ENCODE measurements at places on chromosomes 1 and 21. TPM values are rescaled to one million over a fixed set of nuclear protein-coding genes. Genes with fewer than 3 reads are reported as not detected.

FCGR3A gene
- total RNA-seq: not detected

GRCh38 chr1:94970783-94971182, 43.9 kb upstream of the CNN3 start:
- no peak for DNase-seq

DNA sequence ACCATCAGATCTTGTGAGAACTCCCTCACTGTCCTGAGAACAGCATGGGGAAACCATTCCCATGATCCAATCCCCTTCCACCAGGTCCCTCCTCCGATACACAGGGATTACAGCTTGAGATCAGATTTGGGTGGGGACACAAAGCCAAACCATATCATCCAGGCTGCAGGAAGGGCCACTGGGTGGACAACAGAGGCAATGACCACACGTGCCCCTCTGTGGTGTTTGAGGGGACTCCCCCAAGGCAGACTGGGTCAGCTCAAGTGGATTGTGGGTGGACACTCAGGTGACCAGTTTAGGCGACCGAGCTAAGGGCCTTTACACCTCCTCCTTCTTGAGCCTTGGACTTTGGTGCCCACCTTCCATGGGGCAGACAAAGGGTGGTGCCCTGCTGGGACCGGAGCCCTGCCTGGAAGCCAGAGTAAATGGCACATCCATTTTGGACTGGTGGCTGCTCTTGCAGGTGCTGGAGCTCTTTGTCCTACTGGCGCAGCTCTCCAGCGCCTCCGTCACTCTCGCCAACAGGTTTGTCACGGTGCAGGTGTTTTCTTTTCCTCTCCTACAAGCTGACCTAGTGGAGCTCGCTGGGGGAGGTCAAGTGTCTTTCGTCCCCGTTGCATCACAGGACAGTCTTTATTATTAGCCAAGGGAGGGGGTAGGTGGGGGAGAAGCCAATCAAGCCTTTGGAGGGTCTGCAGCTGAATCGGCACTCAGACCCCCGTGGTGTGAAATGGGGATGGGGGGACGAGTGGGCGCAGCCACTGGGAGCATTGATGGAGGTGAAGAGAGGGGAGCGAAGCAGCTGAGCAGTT, 37.6 kb downstream of the CRYAA start:
- no peak for DNase-seq

PLA2G2D gene
- not detected for total RNA-seq

DNA sequence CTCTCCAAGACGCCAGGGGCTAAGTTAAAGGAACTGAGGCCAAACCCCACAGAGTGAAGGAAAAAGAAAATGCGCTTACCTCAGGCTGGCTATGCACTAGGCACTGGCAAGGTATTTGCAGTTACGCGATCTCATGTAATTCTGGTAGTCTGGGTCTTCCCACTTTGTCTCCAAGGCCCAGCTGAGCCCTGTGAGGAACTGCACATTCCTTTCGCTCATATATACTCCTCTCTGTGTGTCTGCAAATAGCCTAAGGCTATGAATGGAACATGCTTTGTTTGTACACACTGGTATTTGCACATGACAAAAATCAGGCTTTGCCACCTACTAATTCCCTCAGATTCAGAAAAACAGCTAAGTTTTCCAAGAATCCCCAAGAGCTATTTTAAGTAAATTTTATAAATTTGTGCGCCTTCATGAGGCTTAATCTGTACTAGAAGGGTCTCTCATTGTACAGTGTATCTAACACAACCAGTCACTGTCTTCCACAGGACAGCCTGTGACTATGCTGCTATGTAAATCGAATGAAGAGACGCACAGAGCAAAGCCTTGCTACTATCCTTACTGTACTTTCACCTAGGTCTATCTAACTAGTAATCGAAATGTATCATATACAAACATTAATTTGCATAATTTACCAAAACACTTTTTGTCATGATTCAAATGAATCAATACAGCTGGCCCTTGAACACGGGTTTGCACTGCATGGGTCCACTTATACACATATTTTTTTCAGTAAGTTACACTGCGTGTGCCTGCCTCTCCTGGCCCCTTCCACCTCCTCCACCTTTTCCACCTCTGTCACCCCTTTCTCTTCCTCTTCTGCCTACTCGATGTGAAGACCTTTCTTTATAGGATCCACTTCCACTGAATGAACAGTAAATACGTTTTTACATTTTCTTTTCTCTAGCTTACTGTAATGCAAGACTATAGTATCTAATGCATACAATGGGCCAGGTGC, 87.0 kb downstream of the SIPA1L2 start:
- DNase-seq: no peak

DPT gene
- total RNA-seq: 30.2 TPM

GRCh38 chr1:167517535-167518330, 596 bp downstream of the CD247 start:
- no peak for DNase-seq

GRCh38 chr1:50796272-50796671, 163.8 kb downstream of the FAF1 start:
- no peak for DNase-seq

SPRR3 gene
- total RNA-seq: not detected

DNA sequence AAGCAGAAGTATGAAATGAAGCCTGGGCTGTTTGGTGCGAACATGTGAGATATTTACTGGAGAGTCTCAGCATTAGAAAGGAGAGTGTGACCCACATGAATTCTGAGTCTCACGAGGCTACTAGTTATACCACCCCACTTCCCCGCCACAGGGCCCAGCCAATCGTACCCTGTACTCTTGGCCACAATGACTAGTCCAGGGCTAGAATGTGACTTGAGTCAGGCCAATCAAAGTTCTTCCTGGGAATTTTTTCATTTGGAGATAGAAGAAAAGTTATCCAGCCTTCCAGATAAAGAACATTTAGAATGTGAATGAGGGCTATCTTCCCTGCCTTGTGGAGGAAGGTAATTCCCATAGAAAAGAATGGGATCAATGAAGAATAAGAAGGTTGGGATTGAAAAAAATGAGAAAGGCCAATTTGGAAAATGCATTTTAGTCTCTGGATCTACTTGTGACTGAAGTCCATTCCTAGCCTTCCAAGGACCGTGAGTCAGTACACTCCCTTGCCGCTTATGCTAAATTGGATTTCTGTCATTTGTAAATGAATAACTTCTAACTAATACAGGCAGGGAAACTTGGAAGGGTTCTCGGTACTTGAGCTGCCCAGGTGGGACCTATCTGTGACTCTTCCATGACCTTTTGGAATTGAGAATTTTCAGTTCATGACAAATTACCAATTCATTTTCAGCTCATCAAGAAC, 12.3 kb upstream of the RIMKLA start:
- DNase-seq: no peak

- DNase-seq: no peak
Observed at GRCh38 chr21:15282665-15283064, 217.9 kb upstream of the NRIP1 start.

DNA sequence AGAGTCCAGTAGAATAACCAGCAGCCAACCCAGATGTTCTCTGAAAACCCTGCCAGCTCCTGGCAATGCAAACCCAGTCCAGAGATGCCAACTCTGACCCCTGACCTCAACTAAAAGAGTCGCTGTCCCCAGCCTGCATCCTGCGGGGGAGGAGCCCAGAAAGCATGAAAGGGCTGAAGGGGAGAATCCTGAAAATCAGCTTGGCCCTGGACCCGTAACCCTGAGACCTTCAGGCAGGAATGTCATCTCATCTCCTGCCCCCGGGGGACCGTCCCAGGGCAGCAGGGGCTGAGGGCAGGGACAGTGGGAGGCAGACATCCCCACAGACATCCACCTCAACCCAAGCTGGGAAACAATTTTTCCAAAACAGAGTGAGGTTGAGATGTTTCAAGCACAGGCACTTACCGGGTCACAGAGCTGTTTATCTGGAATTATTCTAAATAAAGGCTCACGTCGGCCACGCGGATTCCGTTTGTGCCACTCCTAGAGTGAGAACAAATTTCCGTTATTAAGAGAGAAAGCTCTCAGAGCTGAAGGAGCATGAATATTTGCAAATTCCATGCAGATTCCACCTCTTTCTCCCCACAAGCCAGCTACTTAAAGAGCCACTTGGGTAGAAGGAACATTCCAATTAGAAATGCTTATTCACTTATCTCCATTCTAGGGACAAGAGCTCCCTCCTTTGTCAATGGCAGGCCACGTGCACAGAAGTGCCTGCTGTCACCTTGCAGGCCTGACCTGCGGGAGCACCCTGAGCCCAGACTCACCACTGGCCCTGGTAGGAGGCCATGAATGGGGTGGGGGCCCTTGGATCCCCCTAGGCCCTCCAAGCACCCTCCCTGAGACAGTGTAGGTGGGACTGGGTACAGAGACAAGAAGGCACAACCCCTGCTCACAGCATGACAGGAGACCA, 240.1 kb downstream of the NPHP4 start:
- no peak for DNase-seq

SLC22A15 gene
- 8.3 TPM for total RNA-seq

DNA sequence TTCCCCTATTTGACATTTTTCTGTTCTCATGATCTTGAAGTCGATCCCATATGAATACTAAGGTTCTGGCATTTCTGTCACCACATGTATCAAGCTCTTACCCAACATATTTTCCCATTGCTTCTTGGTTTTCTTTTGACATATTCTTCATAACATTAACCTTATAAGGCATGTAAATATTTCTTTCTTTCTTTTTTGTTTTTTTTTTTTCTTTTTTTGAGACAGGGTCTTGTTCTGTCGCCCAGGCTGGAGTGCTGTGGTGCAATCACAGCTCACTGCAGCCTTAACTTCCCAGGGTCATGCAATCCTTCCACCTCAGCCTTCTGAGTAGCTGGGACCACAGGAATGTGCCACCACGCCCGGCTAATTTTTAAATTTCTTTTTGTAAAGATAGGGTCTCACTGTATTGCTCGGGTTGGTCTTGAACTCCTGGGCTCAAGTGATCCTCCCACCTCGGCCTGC, 33.1 kb upstream of the ERRFI1 start:
- no peak for DNase-seq

GRCh38 chr21:39184050-39184980, 1.1 kb upstream of the PSMG1 start:
- DNase-seq: no peak

DNA sequence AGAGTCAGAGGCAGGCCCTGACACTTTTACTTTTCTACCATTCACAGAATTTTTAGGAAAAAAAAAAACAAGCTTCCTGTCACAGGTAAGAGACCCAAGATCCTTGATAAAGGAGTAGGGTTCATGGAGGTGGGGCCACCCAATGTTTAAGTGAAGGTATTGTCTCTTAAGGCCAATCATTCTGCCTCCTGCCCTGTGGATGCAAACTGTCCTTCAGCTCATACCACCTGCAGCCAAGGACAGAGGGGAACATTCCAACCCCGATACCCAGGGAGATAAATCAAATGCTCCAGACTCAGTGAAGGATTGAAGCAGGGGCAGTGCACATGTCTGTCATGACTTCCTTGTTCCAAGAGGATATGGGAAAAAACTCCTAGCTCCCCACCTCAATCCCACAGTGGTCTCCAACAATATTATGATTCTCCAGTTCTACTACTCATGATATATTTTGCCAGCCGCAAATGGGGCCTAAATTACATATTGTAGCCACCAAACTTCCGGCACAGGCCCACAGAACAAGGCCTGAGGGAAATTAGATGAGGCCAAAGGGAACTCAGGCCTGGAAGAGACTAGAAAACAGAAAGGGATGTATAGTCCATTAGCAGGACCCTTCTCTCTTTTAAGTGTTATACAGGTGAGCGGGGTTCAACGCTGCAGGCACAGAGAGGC, 59.5 kb downstream of the TRABD2B start:
- no peak for DNase-seq
